SW 1271 (cell line): ENCODE measurements at places on chromosomes 1 and 21.
A peak's percentile ranks its signal among the peaks of the same experiment; 100 is the strongest.

DNA sequence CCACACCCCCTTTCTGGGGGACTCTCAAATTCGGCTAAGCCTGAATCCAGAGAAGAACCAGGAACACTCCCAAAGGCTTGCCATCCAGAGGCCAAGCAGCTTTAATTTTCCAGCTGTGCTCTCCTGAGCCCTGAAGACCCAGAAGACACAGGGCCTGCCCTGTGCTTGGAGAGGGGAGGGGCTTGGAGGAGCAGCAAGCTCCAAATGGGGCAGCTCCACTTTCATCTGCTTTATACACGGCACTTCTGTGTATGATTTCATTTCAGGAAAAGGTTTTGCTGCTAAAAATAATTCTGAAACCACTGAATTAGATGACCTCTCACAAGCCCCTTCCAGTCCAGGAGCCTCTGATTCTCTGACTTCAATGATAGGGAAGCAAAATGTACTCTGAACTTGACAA is 39.2 kb upstream of the CTTNBP2NL start:
- DNase-seq: no peak

- DNase-seq: peak; percentile 13
Observed at GRCh38 chr1:183989078-183989577, 48.4 kb downstream of the COLGALT2 start.

DNA sequence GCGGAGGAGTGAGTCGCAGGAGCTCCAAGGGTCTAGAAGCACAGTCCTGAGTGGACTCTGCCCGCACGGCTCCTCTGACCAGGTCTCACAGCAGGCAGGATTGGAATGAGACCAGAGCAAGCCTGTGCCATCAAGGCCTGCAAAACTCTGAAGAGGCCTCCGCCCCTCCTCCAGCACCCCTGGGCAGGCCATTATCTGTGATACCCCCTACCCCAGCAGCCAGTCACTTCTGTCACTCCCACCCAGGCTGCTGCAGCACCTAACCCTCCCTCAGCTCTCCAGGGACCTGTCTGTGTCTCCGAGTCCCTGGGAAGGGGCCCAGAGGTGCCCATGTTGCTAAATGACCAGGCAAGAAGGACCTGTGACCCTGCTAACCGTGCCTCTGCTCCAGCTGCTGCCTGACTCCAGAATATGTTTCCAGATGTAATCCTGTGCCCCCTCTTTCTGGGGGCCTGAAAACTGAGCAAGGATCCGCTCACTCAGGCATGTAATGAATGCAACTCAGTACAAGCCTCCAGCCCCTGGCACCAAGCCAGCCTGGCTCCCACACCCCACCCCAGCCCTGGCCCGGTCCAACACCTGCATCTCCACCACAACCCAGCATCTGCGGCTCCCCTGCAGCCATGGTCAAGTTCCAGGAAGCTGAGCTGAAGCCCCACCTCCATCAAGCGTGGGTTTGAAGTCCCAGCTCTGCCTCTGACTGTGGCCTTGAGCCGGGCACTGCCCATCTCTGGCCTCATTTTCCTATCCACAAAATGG is 22.1 kb upstream of the COL16A1 start:
- no peak for DNase-seq

DNA sequence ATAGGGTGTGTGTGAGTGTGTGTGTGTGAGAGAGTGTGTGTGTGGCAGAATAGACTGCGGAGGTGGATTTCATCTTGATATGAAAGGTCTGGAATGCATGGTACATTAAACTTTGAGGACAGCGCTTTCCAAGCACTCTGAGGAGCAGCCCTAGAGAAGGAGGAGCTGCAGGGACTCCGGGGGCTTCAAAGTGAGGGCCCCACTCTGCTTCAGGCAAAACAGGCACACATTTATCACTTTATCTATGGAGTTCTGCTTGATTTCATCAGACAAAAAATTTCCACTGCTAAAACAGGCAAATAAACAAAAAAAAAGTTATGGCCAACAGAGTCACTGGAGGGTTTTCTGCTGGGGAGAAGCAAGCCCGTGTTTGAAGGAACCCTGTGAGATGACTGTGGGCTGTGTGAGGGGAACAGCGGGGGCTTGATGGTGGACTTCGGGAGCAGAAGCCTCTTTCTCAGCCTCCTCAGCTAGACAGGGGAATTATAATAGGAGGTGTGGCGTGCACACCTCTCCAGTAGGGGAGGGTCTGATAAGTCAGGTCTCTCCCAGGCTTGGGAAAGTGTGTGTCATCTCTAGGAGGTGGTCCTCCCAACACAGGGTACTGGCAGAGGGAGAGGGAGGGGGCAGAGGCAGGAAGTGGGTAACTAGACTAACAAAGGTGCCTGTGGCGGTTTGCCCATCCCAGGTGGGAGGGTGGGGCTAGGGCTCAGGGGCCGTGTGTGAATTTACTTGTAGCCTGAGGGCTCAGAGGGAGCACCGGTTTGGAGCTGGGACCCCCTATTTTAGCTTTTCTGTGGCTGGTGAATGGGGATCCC is 18.3 kb upstream of the HDAC1 start:
- no peak for DNase-seq

GRCh38 chr21:16294128-16294527 is 564.3 kb downstream of the USP25 start:
- DNase-seq: no peak

DNA sequence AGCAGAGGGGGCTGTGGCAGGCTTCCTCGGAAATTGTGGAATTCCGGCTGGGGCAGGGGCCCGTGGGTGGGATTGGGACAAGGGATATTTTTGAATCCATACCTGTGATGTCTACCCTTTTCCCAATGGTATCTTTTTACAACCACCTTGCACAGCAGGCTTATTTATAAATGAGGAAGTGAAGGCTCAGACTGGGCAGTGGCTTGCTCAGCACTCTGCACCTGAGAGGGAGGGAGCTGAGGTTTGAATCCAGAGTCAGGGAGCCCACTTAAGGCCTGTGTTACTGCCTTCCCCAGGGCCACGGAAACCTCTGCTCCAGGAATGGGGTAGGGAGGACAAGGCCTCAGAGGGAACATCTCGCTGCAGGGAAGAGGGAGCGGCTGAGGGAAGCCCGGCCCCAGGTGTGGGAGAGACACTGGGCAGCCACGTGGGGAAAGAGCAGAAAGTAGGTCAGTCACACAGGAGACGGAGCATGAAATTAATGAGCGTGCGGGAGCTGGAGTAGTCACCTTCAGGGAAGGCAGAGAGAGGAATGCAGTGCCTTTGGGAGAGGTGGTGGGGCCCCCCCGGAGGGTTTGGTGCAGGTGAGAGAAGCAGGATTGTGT is 35.4 kb upstream of the SCMH1 start:
- no peak for DNase-seq

- DNase-seq: no peak
Observed at GRCh38 chr1:71586030-71586429, 505.2 kb upstream of the ZRANB2 start.

GRCh38 chr21:18617291-18617690 is 213.7 kb upstream of the TMPRSS15 start:
- DNase-seq: no peak
